ENCODE measurements at places on chromosomes 7 and 10.

GRCh38 chr10:45418849-45419675, 45.0 kb downstream of the ALOX5 start:
- no peak for DNase-seq

DNA sequence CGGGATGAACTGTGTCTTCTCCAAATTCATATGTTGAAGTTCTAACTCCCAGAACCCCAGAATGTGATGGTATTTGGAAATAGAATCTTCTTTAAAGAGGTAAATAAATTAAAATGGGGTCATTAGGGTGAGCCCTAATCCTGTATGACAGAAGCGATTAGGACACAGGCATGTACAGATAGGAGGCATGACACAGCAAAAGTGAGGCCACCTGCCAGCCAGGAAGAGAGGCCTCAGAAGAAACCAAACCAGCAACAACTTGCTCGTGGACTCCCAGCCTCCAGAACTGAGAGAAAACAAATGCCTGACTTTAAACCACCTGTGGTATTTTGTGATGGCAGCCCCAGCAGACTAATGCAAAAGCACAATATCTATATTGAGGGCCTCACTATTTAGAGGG, 214.3 kb downstream of the NEBL start:
- no peak for DNase-seq

DNA sequence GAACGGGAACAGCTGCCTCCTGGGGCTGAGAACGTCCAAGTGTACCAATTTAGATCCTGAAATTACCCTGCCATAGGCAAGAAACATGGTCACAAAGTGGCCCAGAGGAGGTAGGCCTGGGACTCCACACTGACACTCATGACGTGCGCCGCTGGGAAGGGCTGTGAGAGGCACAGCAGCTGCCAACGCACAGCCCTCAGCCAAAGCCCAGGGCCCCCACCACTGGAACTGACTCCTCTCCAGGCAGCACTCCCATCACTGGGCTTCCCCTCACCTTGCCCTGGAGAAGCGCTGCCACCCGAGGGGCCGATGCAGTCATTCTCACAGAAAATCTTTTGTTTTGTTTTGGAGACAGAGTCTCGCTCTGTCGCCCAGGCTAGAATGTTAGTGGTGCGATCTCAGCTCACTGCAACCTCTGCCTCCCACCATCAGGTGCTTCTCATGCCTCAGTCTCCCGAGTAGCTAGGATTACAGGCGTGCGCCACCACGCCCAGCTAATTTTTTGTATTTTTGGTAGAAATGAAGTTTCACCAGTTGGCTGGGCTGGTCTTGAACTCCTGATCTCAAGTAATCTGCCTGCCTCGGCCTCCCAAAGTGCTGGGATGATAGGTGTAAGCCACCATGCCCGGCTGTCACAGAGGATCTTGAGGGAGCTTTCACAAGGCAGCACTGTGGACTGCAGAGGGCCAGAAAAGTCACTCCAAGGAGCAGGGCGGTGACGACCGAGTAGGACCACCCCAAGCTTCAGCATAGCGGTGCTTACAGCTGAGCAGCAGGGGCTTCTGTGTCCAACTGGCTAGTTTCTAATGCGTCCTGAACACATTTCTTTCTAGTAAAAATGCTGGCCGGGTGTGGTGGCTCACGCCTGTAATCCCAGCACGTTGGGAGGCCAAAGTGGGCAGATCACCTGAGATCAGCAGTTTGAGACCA, 13.5 kb downstream of the GUSB start:
- no peak for DNase-seq

DNA sequence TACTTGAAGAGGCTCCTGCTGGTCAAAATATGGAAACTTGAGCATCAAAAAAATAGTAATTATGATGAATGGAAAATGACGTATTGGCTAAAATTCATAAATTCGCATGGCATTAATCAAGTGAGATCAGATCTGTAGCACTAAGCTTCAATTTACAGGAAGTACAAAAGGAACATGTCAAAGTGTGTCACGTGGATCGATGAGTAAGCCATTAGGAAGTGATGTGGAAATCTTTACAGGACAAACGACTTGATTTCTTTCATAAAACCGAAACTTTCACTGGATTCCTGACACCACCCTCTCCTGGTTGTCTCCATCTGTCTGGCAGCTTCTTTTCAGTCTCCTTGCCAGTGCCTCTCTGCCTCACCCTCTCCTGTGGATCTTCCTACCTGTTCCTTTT, 25.8 kb downstream of the AKR1C8 start:
- no peak for DNase-seq

DNA sequence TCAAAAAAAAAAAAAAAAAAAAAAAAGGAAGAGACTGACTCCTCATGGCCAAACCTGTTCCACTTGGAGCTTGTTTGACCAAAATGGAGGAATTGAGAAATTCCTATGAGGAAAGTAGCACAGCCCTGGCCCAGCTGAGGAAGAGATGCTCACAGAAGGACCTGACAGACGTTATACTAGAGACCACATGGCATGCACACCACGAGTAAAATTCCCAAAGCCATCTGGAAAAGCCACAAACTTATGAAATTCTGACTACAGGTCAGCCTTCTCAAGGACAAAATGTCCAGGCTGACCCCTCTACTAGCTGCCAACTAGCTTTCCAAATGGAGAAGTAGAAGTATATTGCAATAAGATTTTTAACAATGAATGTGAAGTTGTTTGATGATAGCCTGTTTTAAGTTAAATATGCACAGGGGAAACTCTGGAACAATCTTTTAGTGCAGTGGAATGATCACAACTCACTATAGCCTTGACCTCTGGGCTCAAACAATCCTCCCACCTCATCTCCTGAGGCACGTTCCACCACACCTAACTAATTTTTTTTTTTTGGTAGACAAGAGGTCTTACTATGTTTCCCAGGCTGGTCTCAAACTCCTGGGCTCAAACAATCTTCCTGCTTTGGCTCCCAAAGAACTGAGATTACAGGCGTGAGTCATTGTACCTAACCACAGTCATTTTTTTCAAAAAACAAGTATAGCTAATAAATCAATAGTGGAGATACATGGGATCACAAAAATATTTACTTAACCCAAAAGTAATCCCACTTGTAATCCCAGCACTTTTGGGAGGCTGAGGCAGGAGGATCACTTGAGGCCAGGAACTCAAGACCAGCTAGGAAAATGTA, 75.7 kb downstream of the AKR1D1 start:
- DNase-seq = no peak

All from stromal cell of bone marrow (primary cell).